ENCODE measurements at places on chromosomes 7 and 10.

DNA sequence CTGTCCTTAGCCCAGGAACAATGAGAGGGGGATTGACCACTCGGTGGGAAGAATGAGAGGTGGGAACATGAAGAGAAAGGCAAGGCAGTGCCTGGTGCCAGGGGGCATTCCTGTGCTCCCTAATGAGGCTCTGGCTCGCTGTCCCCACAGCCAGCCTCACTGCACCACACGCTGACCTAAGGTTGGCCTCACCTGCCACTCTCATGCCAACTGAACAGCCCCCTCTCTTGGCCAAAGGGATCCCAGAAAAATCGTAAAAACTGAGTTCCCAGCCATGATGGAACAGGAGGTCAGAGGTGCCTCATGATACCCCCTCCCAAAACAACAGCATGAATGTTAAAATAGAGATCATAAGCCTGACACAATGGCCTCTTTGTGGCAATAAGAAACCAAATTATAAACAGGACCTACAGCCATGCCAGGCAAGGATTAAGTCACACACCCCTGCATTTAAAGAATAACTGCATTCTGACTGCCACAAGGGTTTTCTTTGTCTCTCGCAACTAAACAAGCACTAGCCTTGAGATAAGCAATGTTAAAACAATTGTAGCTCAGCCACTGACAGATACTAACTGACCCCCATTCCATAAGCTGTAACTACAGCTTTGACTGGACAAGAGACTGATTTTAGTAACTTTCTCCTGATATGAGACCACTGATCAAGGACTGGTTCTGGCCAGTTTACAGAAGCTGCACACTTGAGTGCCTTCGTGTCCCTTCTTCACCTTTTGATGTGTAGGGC, 149.2 kb downstream of the SH2D4B start:
- no peak for DNase-seq

DNA sequence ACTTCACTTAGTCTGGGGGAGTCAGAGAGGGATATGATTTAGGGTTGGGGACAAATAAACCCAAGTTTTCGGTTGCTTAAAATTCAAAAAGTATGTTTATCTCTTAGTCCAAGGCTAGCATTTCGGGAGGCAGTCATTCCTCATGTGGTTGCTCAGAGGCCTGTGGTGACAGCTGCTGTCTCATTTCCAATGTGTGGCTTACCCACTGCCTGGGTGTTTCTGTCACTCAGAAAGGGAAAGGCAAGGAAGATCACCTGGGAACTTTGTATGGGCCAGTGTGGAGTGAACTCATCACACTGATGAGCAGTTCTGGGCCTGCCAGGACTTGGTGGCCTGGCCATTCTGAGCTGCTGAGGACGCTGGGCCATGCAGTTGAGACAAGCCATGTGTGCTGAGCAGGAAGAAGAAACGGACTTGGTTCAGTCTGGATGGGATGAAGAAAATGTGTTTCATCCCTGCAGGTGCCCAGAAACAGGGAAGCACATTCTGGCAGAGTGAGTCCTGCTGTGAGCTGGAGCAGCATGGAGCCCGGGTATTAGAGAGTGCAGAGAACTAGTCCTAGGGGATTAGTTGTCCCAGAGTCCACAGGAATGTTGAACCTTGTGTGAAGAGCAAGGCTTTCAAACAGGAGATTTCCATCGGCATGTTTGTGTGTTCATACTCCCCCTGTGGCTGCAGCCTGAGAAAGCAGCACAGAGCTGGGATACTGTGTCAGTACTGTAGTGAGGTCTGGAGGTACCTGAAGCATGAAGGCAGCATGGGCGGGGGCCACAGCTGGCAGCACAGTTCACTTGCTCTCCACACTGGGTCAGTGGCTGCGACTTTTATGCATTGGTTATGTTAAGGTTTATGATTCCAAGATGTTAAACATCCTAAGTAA, 211.1 kb upstream of the IGFBP3 start:
- DNase-seq: no peak

DNA sequence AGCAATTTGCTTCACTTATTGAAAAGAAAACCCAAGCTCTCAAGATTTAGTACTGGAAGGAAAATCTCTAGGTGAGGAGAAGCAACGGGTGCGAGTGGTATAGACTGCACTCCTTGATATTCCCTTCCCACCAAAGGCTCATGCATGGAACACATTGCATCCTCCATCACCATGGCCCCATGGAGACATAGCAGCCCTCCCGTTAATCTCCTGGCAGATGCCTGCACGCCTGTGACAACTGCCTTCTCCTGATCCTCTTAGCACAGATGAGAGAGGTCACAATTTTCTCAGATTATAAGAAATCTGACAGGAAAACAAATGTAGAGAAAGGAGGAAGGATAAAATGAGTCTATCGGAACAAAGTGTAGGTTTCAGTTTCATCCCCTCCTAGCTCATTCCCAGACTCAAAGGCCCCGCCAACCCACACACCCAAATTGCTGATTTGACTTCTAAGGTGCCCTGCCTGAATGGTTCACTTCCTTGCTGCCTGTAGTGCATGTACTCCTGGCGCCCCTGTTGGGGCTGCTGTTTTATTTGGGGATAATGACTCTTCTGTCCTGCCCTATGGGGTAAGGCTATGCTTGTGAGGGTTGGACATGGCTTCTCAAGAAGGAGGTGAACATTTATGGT, 50.0 kb downstream of the PLXNA4 start:
- DNase-seq: no peak

GRCh38 chr7:149459540-149460452, 1.1 kb downstream of the ZNF777 start:
- no peak for DNase-seq

- no peak for DNase-seq
Observed at GRCh38 chr10:33746186-33746585, 411.7 kb upstream of the NRP1 start.

GRCh38 chr10:36063396-36063795, 421.3 kb upstream of the FZD8 start:
- DNase-seq: no peak

- DNase-seq: no peak
Observed at GRCh38 chr10:79349072-79349491, 1.8 kb downstream of the PPIF start.

DNA sequence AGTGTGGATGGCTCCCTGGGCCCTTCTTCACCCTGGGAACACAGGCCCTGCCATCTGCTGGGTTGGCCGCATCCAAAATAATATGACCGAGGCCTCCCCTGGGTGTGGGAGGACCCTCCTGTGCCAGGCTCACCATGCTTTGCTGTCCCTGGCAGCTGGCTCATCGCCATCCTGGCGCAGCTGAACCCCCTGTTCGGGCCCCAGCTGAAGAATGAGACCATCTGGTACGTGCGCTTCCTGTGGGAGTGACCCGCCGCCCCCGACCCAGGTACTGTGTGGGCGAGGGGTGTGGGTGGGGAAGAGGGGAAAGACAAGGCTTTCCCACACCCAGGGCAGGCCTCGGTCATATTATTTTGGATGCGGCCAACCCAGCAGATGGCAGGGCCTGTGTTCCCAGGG, 4.8 kb downstream of the ATP6V0E2 start:
- DNase-seq: no peak

DNA sequence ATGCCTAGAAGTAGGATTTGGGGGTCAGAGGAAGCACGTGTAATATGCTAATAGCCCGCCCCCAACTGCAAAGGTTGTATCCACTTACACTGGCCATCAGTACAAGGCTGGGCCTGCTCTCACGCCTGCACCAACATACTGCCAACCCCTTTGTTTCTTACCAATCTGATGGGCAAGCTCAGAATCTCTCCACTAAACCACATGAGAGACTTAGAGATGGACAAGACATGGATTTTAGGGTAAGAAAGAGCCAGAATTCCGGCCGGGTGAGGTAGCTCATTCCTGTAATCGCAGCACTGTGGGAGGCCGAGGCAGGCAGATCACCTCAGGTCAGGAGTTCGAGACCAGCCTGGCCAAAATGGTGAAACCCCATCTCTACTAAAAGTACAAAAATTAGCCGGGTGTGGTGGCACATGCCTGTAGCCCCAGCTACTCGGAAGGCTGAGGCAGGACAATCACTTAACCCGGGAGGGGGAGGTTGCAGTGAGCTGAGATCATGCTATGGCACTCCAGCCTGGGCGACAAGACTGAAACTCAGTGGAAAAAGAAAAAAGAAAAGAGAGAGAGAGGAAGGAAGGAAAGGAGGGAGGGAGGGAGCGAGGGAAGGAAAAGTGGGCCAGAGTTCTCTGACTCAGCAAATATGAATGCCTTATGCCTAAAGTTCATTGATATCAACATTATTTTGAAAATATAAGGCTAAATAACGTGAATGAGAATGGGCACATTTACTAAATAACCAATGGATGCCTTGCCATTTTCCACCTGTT, 162.2 kb downstream of the SLIT1 start:
- DNase-seq: peak; percentile 2

DNA sequence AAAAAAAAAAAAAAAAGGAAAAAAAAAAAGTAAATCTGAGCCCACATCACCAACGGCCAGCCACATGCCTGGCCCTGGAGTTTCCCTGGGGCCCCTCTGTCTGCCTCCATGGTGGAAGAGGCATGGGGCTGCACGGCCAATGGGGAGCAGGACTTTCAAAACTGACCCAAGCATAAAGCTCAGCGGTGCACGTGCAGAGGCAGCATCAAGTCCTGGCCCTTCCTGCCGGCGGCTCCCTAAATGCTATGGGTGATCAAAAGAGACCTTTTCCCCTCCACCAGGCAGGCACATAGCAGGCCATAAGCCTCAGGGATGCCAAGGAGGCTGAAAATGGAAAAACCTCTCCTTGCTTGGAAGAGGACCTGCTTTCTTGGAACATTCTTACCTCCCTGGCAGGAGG, 94.3 kb downstream of the OAT start:
- no peak for DNase-seq

- DNase-seq: no peak
Observed at GRCh38 chr10:48701941-48702340, 17.3 kb downstream of the WDFY4 start.
